ENCODE measurements at places on chromosomes 6 and 20. TPM values are rescaled to one million over a fixed set of nuclear protein-coding genes. Genes with fewer than 3 reads are reported as not detected.
A peak's percentile ranks its signal among the peaks of the same experiment; 100 is the strongest.

UNC5CL gene
- 7.6 TPM for total RNA-seq

ANGPT4 gene
- 0.80 TPM for total RNA-seq

DIDO1 gene
- total RNA-seq, result 39.4 TPM

ENPP5 gene
- 2.6 TPM for total RNA-seq

TGM3 gene
- not detected for total RNA-seq

DNA sequence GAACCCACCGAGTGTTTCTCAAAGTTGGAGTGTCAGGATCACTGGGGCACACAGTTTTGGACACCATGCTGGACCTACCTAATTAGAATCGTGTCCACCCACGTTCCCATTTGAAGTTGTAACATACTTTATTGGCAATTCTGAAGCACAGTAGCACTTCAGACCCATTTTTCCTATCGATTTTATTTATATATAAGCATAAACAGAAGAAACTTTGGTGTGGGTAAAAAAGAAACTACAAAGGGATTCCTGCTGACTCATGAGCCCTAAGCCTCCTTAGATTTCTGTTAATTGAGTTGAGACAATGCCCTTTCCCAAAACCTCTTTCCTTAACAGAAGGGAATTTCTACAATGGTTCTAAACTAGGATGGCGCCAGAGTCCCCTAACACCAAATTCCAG, 398.0 kb downstream of the CDKAL1 start:
- no peak for DNase-seq
- H3K27ac ChIP-seq, result no peak overlapping the region
- H3K4me1 ChIP-seq, result no peaks in the 10 kb centered on the region
- H3K27me3 ChIP-seq, result no peaks in the 10 kb centered on the region

DNA sequence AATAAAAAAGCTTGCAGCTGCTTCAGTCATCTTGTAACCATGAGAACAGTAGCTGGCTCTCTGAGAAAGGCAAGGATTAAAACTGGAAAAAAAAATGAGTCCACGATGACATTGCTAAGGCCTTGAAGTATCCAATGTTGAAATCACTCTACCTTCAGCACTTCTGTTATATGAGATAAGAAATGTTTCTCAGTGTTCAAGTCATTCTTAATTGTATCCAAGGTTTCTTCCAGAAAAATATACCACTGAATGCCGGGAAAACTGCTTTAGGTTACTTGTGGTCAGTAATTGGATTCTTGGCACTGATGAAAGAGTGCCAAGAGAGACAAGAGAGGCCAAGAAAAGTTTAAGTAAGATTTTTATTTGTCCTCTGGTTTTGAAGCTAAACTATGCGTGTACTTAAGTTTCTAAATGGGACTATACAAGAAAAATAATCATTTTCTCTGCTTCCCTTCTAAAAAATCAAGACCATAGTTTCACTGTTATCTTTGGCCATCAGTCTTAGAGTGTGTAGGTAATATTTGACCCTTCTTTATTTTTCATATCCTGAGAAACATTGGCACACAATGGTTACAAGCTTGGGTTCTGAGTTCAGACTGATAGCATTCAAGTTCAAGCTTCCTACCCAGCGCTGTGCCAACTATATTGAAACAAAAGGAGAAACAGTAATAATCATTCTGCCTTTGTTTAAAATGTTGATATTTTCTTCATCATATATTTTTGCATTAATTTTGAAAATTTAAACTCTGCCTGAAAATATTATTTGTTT, 84.6 kb downstream of the TRDN start:
- H3K36me3 ChIP-seq, result no peaks in the 10 kb centered on the region
- peak overlapping the region; percentile 58 for H3K27ac ChIP-seq
- peaks cover 20% of the 10 kb centered on the region for H3K4me1 ChIP-seq
- H3K4me3 ChIP-seq, result no peak overlapping the region
- H3K27me3 ChIP-seq, result no peaks in the 10 kb centered on the region

GRCh38 chr6:112482373-112482772, 135.2 kb downstream of the RFPL4B start:
- H3K27ac ChIP-seq, result no peak overlapping the region
- no peak for DNase-seq
- no peaks in the 10 kb centered on the region for H3K4me1 ChIP-seq
- H3K36me3 ChIP-seq, result no peaks in the 10 kb centered on the region
- H3K27me3 ChIP-seq, result no peaks in the 10 kb centered on the region

GRCh38 chr6:26232306-26232939, 132.6 kb upstream of the BTN3A2 start:
- no peaks in the 10 kb centered on the region for H3K36me3 ChIP-seq
- H3K27ac ChIP-seq, result no peak overlapping the region
- DNase-seq, result no peak

GRCh38 chr6:117110146-117110545, 155.2 kb upstream of the VGLL2 start:
- no peak overlapping the region for H3K4me3 ChIP-seq
- DNase-seq, result no peak
- no peak overlapping the region for H3K27ac ChIP-seq
- no peaks in the 10 kb centered on the region for H3K36me3 ChIP-seq
- no peaks in the 10 kb centered on the region for H3K27me3 ChIP-seq

GRCh38 chr6:163661272-163661671, 246.8 kb downstream of the QKI start:
- no peaks in the 10 kb centered on the region for H3K36me3 ChIP-seq
- DNase-seq, result no peak
- no peaks in the 10 kb centered on the region for H3K4me1 ChIP-seq
- no peak overlapping the region for H3K4me3 ChIP-seq
- H3K27me3 ChIP-seq, result no peaks in the 10 kb centered on the region
- no peak overlapping the region for H3K27ac ChIP-seq

DNA sequence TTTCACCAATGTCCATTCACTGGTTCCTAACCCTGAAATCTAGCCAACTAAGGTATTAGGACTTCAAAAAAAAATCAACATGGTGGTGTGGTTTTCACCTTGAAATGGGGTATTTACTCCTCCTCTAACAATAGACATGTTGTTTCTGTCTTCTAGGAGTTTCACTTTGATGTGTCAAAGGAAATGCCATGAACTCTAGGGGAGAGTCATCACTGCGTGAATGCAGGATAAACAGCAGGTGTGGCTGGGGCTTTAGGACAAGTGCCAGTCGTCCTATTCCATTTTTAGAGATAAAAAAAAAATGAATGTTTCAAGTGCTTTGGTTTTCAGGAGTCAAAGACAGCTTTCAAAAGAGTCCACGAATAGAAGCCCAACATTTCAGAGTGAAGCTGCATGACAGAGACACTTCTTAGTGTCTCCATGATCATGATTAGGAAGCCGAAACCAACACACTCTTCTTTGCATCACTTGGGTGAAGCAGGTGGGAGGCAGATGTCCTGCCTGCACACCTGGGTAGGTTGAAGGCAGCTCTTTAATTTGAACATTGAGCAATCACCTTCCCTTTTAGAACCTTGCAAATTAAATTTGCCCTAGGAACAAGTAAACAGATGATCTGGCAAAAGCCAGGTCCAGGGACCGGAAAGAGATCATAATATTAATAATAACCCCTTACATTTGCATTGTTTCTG, 328.5 kb upstream of the PRDM1 start:
- no peaks in the 10 kb centered on the region for H3K27me3 ChIP-seq
- no peak overlapping the region for H3K4me3 ChIP-seq
- H3K27ac ChIP-seq, result no peak overlapping the region
- no peaks in the 10 kb centered on the region for H3K4me1 ChIP-seq
- no peaks in the 10 kb centered on the region for H3K36me3 ChIP-seq

DNA sequence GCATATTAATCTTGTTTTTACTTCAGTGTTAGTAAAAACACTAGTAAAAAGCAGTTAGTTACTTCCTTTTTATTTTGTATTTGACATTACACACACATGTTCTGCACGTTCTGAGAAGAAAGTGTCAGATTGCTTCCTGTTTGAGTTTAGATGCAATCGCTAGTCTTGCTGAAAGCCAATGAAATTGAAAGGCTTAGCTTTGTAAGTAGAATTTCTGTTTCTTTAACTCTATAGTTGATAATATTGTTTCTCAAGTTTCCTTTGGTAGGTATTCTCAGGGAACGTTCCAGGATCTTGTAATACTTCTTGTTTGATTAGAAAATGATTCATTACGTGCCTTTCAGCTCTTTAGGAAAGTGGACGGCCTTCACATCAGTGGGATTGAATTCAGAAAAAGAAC, 55.0 kb downstream of the CDKAL1 start:
- H3K27ac ChIP-seq, result no peak overlapping the region
- no peaks in the 10 kb centered on the region for H3K4me1 ChIP-seq
- peak; percentile 67 for DNase-seq
- H3K36me3 ChIP-seq, result no peaks in the 10 kb centered on the region

All from cardiac muscle cell (in vitro differentiated cells and primary cell).